MG63 (cell line): ENCODE measurements at places on chromosomes 4 and X.

DNA sequence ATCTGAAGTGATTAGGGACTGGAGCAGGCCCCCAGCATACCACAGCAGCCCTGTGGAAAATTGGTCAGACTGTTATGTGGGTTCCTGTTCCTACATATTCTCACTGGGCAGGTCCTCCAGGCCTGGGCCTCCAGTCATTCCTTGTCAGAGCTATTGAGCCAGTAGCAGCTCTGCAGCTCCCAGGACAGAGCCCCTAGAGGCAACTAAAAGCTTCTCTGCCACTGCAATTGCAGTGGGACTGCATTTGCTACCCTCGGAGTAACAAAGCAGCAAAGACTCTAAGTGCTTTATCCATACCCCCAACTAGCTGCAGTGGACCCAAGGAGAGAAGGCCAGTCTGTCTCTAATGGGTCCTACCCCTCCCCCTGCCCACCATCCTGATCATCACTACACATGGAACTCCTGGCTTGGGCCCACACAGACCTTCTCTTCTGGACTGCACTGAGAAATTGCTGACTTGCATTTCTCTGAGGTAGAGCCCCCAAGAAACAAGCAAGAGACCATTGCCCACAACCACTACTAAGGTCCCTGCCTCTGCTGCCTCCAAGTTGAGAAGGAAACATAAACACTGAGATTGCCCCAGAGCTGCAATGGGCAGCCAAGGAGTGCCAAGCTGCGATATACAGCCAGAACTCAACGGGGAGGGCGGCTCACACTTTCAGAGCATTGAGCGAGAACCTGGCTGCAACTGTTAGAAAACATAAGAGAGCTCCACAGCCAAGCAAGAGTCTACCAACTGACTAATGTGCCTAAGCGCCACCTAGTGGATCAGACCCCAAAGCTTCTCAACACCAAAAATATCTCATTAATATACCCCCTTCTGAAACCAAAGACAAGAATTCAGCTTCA lies 738.7 kb upstream of the NDST4 start:
- no peak for DNase-seq

- no peak for DNase-seq
Measured at GRCh38 chr4:8296491-8296890, 26.9 kb downstream of the HTRA3 start.

GRCh38 chr4:184252136-184253071 lies 34.7 kb upstream of the ENPP6 start:
- no peak for DNase-seq

- no peak for DNase-seq
Measured at GRCh38 chr4:154590329-154591006, at the start of gene FGA. Gene FGA (minus strand): TSS chr4:154590742. CDS start chr4:154590687, 55 bp downstream.

DNA sequence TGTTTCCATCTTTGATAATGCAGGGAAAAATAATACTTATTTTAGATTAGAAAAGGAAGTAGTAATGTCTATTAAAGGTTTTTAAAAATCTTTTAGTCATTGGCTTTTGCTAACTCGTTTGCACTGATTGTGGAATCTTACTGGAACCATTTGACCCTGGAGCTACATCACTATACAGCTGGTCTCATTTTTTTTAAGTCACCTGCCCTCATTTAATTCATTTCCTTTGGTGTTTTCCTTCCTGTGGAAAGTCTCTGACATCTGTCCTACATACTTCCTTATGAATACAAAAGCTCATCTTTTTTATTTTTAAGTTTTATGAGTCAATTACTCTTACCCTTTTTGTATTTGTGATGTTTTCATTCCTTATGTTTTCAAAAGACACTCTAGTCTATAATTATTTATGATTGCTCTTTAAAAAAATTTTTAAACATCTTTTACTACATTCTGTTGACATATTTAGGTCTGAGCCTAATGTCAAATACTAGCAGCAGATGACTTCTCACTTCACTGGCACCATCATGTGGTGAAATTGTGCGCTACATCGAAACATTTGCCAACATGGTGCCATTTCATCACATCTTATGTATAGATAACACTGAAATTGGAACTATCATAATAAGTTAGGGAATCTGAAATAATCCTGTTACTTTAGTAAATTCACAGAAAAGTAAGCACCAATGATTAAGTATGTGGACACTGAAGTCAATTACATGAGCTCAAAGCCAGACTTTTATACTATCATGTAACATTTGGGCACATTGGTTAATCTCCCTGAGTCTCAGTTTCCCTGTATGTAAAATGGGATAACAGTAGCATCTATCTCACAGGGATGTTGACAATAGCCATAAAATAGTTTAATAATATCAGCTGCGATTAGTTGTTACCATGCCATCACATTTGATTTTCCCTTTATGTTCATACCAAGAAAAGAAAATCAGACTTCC lies 9.4 kb upstream of the MMAA start:
- DNase-seq: peak; percentile 36

- no peak for DNase-seq
Measured at GRCh38 chr4:146053891-146054290, 115.3 kb upstream of the ZNF827 start.

- DNase-seq: no peak
Measured at GRCh38 chr4:35565640-35566039, 678.7 kb downstream of the ARAP2 start.

DNA sequence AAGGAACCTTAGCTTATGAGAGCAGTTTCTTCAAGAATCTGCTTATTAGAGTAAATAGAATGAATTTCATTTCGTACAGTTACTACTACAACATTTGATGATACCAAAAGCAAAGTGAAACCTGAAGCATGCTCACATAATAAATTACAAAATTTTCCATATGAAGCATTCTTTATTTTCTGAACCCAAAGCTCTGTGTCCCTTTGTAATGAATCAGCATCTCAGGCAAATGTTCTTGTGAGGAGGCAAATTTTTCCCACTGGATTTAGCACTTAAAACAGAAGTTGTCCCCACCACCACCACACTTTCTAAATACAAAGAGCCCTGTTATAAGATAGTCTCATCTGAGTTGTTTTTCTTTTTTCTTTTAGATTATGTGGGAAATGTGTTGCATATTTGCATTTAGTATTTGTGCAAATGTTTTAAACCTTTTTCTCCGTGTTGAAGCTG lies 70.7 kb upstream of the NFKB1 start:
- DNase-seq: no peak

GRCh38 chr4:1331591-1332353 lies 15.2 kb upstream of the UVSSA start:
- peak; percentile 21 for DNase-seq
